ENCODE measurements at places on chromosomes 1 and 21.
A peak's percentile ranks its signal among the peaks of the same experiment; 100 is the strongest.

DNA sequence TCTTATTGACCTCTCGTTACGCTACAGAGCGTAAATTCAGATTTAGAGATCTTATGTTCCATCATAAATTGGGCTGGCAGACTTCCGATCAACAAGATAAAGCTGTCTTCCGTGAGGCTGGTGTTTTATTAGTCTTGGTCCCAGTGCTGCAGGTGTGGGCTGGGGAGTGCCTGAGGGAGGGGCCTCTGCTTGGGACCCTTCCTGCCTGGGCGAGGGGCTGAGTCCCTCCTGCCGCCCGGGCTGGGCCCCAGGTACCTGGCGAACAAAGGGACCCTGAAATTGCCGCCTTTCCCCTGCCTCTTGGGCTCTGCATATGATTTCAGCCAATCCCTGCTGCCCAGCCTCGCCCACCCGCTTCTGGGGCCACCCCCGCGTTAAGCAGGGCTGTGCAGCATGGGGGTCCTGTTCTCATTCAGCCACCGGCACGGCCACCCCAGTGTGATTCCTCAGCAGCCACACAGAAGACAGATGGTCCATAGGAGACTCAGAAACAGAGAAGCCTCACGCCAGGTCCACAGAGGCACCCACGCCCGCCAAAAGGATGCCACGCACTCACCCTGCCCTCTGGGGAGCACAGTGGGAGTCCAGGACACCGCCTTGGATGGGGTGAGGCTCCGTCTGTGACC is 6.1 kb upstream of the SAMD11 start:
- no peak for DNase-seq

DNA sequence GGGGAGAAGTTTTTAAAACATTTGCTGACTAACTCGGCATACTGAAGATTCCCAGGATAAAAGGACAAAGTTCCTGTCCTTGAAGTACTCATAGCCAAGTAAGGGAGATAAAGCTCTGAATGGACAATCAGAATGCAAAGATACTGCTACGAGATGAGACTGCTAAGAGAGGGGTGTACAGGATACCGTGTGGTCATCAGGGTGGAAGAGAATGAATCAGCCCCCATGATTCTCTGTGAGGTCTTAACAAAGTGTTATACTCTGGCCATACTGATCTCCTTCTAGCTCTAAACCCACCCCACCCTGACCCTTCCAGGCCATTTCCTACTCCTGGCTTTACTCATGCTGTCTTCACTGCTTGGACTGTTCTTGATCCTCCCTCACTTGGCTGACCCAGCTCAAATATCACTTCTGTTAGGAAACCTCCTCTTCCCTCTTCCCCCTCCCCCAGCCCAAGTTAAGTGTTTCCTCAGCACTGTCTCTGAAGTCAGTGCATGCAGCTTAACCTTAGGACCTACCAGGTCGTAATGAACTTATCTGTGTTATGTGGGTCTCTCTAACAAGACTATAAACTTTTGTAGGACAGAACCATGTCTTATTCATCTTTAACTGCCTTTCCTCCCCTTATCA is 15.8 kb upstream of the MAGOH start:
- no peak for DNase-seq

DNA sequence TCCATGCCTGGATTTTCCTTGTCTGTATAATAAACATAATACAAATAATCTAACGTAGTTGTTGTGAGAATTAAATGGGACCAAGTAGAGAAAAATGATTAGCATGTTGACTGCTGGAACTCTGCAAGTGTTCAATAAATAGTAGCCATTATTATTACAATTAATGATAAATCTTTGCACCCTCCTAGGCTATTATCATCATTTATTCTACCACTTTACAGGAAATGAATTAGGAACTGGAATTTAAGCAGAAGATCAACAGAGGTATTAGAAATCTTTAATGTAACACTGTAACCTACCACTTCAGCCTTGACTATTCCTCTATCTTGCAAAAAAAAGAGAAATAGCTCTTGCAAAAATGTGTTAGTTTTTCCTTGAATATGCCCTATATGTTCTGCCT is 61.9 kb upstream of the TTC39A start:
- no peak for DNase-seq

DNA sequence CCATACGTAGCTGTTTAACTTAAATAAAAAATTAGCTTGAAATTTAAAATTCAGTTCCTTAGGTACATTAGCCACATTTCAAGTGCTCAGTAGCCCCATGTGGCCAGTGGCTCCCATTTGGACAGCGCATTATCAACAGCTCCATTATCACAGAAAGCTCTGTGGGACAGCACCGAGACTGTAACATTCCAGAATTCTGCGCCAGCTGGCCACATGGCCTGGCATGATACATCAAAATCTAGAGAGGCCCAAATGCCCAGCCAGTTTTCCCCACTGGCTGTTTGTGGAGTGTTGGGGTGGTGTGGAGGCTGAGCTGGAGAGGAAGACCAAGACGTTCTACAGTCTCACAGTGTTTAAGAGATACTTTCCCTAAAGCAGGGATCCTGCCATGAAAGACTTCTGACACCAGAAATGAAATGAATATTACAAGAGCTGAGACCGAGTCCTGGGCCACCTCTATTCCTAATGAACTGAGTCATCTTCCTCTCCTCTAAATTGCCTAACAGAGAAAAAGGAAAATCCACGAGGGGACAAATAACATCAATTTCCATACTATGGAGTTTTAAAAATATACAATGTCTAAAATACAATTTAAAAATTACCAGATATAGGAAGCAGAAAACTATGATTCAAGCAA is 27.3 kb upstream of the ACTA1 start:
- no peak for DNase-seq

GRCh38 chr1:203326830-203327683 is 21.7 kb downstream of the BTG2 start:
- DNase-seq: peak; percentile 94
